NCI-H446 treated with DMSO at 0.1 percent for 48 hours (cell line): ENCODE measurements at places on chromosomes 2 and 18.

GRCh38 chr2:36800381-36800780 is 103.9 kb downstream of the VIT start:
- no peak for DNase-seq

DNA sequence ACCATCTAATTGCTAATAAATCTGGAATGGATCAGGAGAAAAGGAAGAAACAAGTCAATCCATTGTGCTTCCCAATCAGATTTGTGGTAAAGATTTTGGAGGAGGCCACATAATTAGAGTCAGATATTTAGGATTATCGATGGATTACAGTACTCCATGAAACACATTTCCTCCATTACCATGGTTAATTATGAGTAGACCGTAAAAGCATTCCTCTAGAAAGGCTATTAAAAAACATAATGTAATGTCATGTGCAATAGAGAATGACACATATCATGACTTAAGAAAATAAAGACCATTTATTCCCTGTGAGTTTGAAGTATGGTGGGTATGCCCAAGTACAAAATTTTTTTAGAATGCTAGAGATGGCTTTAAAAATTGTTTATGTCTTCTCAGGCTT is 96.1 kb downstream of the ITGA4 start:
- DNase-seq = no peak

DNA sequence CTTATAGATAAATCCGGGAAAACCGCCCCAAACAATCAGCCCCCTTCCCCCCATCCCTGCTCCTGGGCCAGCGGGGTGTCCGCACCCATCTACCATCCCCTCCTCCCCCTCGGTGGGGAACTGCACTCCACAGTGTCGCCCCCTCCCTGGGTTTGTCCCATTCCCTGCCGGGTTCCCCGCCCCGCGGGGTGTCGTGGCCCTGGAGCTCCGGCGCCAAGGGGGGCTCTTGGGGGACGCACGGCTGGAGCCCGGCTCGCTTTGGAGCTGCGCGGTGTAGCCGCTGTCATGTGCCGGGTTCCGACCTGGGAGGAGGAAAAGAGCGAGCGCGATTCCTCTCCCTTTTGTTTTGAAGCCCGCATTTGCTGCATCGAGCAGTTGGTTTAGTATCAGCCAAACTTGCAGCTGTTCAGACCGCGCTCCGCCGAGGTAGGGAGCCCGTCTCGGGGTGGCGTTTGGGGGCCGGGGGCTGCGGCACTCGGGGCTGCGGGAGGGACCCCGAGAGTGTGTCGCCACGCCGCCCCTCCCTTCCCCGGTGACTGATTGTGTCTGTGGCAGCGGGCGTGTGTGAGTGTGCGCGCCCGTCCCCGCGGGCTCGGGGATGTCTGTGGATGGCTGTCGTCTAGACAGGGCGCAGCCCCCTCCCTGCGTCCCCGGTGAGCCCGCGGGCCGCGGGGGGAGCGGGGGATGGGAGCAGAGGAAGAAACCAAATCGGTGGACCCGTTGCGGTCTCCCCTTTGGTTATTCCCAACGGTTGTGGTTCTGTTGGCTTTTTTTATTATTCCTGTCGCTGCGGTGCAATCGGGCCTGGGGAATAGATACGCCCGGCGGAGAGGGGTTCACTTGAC is 797 bp downstream of the CTIF start:
- DNase-seq = peak; percentile 9

- DNase-seq = no peak
Measured at GRCh38 chr2:188523919-188524318, 232.2 kb downstream of the GULP1 start.

GRCh38 chr18:10304853-10305252 is 149.6 kb upstream of the APCDD1 start:
- peak; percentile 88 for DNase-seq

DNA sequence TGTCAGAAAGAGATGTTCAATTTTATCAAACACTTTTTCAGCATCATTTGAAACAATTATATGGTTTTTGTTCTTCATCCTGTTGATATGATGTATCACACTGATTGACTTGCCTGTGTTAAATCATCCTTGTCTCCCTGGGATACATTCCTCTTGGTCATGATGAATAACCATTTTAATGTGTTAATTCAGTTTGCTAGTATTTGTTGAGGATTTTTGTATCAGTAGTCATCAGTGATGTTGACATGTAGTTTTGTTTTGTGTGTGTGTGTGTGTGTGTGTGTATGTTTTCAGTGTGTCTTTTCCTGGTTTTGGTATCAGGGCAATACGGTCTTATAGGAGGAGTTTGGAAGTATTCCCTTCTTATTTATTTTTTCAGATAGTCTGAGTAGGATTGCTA is 325.4 kb downstream of the ZNF804A start:
- DNase-seq = no peak

DNA sequence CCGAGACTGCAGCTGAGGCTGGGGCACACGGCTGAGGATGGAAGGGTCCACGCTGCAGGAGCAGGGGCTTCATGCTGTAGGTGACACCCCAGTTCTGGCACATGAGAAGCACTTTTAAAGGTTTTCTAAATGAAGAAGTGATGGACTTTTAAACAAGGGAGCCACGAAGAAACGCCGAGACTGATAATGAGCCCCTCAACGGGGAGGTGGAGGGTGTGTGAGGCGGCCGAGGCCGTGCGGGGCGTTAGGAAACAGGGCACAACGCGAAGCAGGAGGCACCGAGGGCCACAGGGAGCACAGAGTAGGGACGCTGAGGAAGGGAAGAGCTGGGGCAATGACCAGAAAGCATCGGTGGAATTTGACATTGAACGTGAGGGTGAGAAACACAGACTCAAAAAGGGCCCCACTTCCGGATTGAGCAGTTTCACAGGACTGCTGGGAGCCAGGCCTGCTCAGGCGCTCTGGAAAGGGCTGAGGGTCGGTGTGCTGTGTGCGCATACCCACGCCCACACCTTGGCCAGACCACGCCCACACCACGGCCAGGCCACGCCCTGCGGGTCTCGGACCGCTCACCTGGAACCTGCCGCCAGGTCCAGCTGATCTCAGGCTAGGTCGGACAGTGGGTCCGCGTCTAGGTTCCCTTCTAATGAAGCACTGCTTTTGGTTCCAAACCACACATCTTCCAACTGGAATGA is 115.7 kb downstream of the GYPC start:
- DNase-seq = no peak

- DNase-seq = peak; percentile 64
Measured at GRCh38 chr18:63293935-63294334, 25.6 kb downstream of the BCL2 start.

- no peak for DNase-seq
Measured at GRCh38 chr2:84115173-84115857, 343.8 kb downstream of the SUCLG1 start.
